AML-193 (cell line): ENCODE measurements at places on chromosomes 12 and 14.
A peak's percentile ranks its signal among the peaks of the same experiment; 100 is the strongest.

- DNase-seq = no peak
Measured at GRCh38 chr12:51219322-51219721, 1.5 kb upstream of the POU6F1 start.

GRCh38 chr12:41917181-41917580 is 227.5 kb downstream of the GXYLT1 start:
- no peak for DNase-seq

DNA sequence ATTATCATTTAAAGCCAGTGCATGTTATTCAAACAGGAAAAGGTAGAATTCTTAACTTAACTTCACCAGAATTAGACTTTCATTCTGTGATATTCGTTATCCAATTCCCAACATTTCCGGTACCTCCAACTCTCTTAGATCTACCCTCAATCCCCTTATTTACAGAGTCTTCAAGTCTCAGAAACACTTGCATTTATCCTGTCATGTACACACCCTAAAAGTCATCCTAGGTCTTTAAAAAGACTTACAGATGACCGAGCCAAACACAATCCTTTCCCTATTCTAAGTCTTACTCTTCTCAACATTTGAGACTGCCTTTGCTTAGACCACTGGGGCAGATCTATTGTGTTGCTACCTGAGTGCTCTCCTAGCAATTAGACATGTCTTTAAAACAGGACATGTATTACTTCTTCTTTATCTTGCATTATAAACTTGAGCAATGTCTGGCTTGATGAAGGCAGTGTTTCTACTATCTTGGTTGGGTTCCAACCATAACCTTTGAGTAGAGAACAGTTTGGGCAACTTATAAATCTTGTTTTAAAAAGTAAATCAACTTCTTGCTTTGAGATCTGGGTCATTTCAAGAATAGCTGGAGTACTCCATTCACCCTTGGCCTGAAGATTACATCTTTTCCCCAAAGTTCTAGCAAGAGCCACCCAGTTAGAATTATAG is 140.6 kb upstream of the PLEKHG7 start:
- DNase-seq = no peak

DNA sequence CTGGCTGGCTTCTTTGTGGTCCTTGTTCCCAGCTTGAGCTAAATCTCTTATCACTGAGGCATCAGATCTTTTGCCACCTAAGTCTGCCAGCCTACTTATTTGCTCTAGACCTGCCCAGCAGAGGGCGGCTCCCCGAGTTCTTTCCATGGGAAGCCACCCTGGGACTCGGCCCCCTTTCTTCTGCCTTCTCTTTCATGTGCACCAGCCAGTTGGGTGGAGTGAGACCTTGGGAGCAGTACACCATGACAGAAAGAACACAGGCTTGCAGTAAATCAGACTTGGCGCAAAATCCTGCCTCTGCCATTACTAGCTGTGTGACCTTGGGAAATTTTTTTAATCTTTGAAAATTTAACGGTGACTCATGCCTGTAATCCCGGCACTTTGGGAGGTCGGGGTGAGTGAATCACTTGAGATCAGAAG is 7.4 kb downstream of the SMAGP start:
- peak; percentile 16 for DNase-seq

- DNase-seq = no peak
Measured at GRCh38 chr12:121003650-121004049, 12.6 kb downstream of the C12orf43 start.

- no peak for DNase-seq
Measured at GRCh38 chr12:45666396-45666795, 63.1 kb upstream of the ARID2 start.

- no peak for DNase-seq
Measured at GRCh38 chr14:85263916-85264675, 265.8 kb upstream of the FLRT2 start.

GRCh38 chr12:95548056-95548538 is 3.2 kb downstream of the USP44 start:
- DNase-seq = no peak

DNA sequence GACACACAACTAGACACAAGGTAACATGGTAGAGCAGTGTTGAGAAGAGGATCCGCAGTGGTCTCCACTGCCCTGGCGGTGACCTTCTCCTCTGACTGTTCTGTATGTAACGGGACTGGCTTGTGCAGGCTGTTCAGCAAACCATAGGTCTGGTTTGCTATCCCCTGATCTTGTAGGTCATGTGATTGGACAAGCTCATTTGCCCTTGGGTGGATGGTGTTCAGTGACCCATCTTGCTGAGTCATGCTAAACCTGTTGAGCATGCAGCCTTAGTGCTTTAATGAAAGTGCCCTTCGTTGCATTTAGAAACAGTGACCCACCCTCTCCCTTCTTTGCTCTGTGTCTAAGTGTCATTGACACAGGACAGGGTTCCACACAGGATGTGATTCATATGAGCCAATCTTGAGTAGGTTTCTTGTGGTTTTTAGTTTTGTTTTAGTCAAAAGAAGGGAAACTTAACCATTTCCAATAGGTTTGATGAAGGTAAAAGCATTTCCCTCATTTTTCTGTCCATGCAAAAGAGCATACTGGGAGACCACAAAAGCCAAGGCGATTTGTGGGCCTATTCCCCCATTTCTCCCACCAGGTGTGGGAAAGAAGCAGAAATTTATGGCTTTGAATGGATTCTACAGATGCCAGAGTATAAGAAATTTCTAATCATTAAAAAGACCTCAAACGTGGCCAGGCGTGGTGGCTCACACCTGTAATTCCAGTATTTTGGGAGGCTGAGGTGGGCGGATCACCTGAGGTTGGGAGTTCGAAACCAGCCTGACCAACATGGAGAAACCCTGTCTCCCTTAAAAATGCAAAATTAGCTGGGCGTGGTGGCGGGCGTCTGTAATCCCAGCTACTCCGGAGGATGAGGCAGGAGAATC is 32.6 kb upstream of the HIF1A start:
- peak; percentile 56 for DNase-seq

DNA sequence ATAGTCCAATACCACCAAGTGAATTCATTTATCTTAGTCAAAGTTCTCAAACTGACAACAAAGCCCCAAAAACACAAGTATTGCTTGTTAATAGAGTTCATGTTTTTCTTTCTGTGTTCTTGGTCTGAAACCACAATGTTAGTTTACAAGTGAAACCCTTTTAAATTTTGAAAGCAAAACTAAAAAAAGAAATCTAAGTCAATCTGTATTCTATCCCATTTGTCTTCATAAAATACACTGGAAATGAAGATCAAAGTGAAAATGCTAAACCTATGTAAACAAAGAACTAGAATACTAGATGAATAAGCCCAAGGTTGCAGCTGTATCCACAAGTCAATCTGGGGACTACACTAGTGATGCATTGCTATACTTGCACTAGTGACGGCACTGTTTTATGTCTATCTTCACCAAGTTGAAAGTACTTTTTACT is 10.4 kb downstream of the MAP4K5 start:
- no peak for DNase-seq

GRCh38 chr12:130011611-130012385 is 108.0 kb upstream of the TMEM132D start:
- no peak for DNase-seq

- DNase-seq = no peak
Measured at GRCh38 chr12:101769865-101770264, 30.6 kb upstream of the SYCP3 start.

DNA sequence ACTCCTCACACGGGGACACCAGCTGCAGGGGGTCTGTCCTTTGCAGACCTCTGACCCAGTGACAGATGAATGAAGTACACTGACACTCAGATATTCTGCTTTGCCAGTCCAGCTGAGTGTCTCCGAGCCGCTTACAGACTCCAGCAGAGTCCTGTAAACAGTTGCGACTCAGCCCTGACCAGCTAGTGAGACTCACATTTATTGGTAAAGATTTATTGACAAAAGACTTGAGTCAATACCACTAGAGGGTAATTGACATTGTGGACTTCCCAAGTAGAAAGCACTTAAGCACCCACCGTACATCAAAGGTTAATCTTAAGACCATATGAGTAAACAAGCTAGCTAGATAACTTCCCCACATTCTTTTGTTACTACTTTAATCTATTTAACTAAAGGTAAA is 9.8 kb upstream of the FKBP4 start:
- DNase-seq = no peak
